ENCODE measurements at places on chromosomes 2 and 18. TPM values are rescaled to one million over a fixed set of nuclear protein-coding genes. Genes with fewer than 3 reads are reported as not detected.

- no peak for DNase-seq
These were observed 383.7 kb downstream of the CDH2 start for GRCh38 chr18:27793013-27793785.

DNA sequence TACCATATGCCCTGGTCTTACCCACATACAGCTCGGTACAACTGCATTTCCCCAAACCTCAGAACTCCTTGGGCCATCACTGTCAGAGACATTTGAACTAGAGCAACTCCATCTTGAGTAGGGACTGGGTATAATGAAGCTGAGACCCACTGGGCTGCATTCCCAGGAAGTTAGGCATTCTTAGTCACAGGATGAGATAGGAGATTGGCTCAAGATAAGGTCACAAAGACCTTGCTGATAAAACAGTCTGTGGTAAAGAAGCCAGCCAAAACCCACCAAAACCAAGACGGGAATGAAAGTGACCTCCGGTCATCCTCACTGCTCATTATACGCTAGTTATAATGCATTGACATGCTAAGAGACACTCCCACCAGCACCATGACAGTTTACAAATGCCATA, 131.3 kb downstream of the PIK3C3 start:
- DNase-seq: peak; percentile 75

GRCh38 chr2:46945671-46946070, 30.1 kb upstream of the MCFD2 start:
- DNase-seq: no peak

- peak; percentile 93 for DNase-seq
These were observed 11.9 kb upstream of the PID1 start for GRCh38 chr2:229282758-229283546.

GRCh38 chr2:152120430-152120829, 21.6 kb upstream of the CACNB4 start:
- no peak for DNase-seq

DNA sequence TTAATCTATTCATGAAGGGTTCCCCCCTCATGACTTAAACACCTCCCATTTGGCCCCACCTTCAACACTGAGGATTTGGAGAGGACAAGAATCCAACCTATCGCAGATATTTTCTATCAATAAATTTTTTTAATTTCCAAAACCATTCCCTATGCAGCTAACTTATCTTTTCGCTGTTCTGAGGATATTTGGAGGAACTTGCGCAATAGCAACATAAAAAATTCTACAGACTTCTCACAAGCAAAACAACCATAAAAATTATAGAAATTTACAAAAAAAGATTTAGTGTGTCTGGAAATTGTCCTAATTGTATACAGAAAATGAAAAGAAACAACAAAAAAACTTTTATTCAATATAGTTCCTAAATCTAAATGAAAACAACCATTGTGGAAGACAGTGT, 1472.7 kb upstream of the ZEB2 start:
- DNase-seq: no peak

DCDC2C gene
- not detected for total RNA-seq

HOXD8 gene
- total RNA-seq: not detected

CHST9 gene
- 1.3 TPM for total RNA-seq

SCN7A gene
- 0.36 TPM for total RNA-seq

CENPO gene
- total RNA-seq: 17.5 TPM

SLC30A3 gene
- 0.16 TPM for total RNA-seq

Measured in astrocyte (in vitro differentiated cells and primary cell).